ENCODE measurements at places on chromosomes 3 and 15. TPM values are rescaled to one million over a fixed set of nuclear protein-coding genes. Genes with fewer than 3 reads are reported as not detected.
A peak's percentile ranks its signal among the peaks of the same experiment; 100 is the strongest.

KCNH8 gene
- not detected for total RNA-seq

ADIPOQ gene
- total RNA-seq = not detected

SHF gene
- total RNA-seq = 16.1 TPM

TRIM42 gene
- not detected for total RNA-seq

MEIS2 gene
- not detected for total RNA-seq

ARHGAP31 gene
- total RNA-seq = 11.0 TPM

PLA2G4E gene
- not detected for total RNA-seq

FBXW12 gene
- 0.14 TPM for total RNA-seq

KLHDC8B gene
- 1.5 TPM for total RNA-seq

GRCh38 chr3:4343258-4343657, 40.1 kb downstream of the SETMAR start:
- no peak overlapping the region for H3K27ac ChIP-seq
- no peak overlapping the region for H3K4me3 ChIP-seq
- H3K4me1 ChIP-seq = peaks cover 5% of the 10 kb centered on the region

DNA sequence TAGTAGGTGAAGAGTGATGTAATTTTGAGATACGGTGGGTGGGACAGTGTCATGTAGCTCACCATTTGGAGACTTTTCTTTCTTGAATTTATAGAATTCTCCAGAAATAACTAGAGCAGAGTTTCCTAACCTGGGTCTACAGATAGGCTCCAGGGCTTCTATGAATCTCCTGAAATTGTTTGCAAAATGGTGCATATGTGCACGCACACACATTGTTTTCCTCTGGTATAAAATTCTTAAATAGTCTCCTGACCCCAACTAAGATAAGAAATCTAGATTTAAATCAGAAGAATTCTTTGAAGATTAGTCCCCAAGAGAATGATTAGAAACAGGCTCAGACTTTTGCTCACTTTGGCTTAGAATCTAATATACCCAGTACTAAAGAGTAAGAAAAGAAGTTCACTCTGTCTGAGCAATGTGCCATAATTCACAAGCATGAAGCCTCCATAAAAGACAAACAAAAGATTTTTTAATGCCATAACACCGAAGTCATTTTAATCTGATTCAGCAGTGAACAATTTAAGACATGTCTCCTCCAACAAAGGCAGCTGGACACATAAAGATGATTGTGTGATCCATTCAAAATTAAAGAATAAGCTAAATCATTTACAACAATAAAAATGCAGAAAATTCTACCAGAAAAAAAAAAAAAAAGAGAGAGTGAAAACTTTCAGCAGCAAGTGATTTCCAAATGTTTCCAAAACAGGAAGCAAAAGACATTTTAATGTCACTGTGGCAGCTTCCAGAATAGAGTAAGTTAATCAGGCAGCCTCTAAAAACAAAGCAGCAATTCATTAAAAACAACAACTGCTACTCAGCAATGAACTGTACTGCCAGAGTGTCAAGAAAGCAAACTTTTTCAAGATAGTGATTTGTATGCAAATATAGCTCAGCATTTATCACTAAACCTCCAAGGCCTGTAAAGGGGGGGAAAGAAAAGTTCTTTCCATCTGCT, 975.5 kb upstream of the CFAP20DC start:
- peak overlapping the region; percentile 54 for H3K4me3 ChIP-seq
- H3K27me3 ChIP-seq = no peaks in the 10 kb centered on the region
- peak overlapping the region; percentile 75 for H3K27ac ChIP-seq
- no peak for DNase-seq
- H3K4me1 ChIP-seq = peaks cover 57% of the 10 kb centered on the region
- H3K36me3 ChIP-seq = peaks cover 39% of the 10 kb centered on the region

DNA sequence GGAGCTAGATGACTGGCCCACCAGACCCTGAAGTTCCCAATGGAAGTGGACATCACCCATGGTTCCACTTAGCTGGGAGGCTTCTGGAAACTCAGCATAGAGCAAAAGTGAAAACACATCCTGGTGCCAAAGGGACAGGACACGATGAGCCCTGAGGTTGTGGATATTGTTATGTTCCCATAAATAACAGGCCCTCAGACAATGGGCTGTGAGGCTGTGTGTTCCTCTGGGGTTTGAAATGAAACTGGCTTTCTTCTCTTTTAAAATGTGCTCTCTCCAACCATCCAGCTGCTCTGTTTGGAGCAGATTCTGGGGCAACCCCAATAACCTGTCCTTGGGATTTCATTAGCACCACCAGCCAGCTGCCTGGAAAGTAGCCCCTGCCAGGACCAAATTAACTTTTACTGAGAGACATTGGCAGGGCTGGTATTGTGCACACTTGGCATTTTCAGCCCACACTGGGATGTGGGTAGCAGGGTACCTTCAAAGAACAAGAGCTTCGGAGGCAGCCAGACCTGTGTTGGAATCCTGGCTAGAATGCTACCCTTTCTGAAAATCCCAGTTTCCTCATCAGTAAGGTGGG, 97.5 kb downstream of the DNAJB8 start:
- no peaks in the 10 kb centered on the region for H3K36me3 ChIP-seq
- peaks cover 7% of the 10 kb centered on the region for H3K4me1 ChIP-seq
- H3K27ac ChIP-seq = no peak overlapping the region
- no peak for DNase-seq

DNA sequence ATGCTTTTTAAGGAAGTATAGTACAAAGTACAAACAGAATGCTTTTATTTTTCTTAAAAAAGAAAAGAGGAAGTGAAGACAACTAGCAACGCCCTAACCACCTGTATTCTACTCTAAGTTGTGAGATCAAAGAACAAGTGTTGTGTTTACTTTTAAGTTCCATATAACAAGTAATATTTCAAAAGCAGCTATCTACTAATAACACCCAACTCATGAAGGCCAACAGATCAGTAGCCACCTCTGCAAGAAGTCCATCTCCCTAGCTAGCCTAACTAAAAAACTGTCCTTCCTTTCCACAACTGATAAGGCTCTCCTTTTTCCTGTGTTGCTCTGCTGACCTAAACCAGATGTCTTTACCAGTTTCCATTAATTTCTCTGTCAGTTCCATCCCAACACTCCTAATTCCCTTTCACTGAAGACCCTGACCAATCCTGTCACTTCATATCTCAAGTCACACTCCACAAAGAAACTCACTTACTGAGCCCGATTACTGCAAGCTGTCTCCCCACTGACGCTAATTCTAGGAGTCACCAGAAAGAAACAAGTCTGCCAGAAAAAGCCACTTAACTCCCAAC, 26.9 kb downstream of the PHC3 start:
- peaks cover 41% of the 10 kb centered on the region for H3K36me3 ChIP-seq
- H3K27me3 ChIP-seq = no peaks in the 10 kb centered on the region
- peaks cover 30% of the 10 kb centered on the region for H3K4me1 ChIP-seq
- H3K27ac ChIP-seq = peak overlapping the region; percentile 75
- peak overlapping the region; percentile 66 for H3K4me3 ChIP-seq

DNA sequence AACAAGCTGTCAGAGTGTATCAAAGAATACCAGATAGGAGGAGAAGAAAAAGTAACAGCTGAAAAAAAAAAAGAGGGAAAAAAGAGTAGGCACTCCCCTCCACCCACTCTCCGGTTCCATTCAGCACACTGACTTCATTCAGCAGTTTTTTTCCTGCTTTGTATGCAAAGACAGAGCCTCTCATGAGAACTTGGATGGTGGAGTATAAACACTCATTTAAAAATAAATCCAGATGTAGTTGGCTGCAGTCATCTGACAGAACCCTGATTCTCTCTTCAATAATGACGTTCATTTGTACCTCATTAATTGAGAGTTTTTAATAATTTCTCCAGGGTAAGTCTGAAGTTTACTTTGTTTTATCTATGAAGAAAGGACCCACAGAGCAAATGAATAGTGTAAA, 81.0 kb downstream of the TMEM108 start:
- no peaks in the 10 kb centered on the region for H3K36me3 ChIP-seq
- DNase-seq = no peak
- no peak overlapping the region for H3K4me3 ChIP-seq
- H3K27ac ChIP-seq = no peak overlapping the region
- H3K4me1 ChIP-seq = no peaks in the 10 kb centered on the region

GRCh38 chr3:56725175-56725574, 42.1 kb upstream of the TASOR start:
- peaks cover 52% of the 10 kb centered on the region for H3K4me1 ChIP-seq
- H3K27me3 ChIP-seq = no peaks in the 10 kb centered on the region
- peak overlapping the region; percentile 79 for H3K27ac ChIP-seq
- H3K36me3 ChIP-seq = peaks cover 72% of the 10 kb centered on the region
- peak overlapping the region; percentile 79 for H3K4me3 ChIP-seq

- H3K4me3 ChIP-seq = no peak overlapping the region
- no peaks in the 10 kb centered on the region for H3K4me1 ChIP-seq
- no peak for DNase-seq
- no peaks in the 10 kb centered on the region for H3K36me3 ChIP-seq
Observed at GRCh38 chr3:73813291-73813690, 188.6 kb upstream of the PDZRN3 start.

GRCh38 chr15:47803767-47804166, 86.5 kb downstream of the SEMA6D start:
- no peaks in the 10 kb centered on the region for H3K36me3 ChIP-seq
- no peak overlapping the region for H3K4me3 ChIP-seq

GRCh38 chr15:88612186-88612796, 8.8 kb upstream of the AEN start:
- H3K27me3 ChIP-seq = peaks cover 53% of the 10 kb centered on the region
- peaks cover 3% of the 10 kb centered on the region for H3K4me1 ChIP-seq
- H3K27ac ChIP-seq = no peak overlapping the region
- no peak overlapping the region for H3K4me3 ChIP-seq
- DNase-seq = no peak

- H3K27ac ChIP-seq = no peak overlapping the region
- H3K36me3 ChIP-seq = peaks cover 2% of the 10 kb centered on the region
- DNase-seq = peak; percentile 92
- H3K4me1 ChIP-seq = peaks cover 20% of the 10 kb centered on the region
- no peaks in the 10 kb centered on the region for H3K27me3 ChIP-seq
Observed at GRCh38 chr15:77496715-77497109, 76.0 kb downstream of the HMG20A start.

DNA sequence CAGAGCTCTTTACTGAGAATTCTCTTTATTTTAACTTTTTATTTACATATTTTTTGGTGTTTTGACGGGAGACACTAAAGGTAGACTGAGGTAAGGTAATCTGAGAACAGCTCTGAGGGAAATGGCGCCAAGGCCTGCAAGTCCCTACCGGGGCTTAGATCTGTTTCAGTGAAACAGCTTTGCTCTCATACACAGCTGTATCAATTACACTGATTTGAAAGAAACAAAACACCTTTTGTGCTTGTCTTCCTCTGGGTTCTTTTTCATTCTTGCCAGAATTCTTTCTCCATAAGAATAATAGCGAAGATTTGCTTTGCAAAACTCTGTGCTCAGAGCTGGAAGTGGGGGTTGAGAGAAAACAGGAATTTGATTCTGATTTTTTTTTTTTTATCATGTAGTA, 79.5 kb upstream of the PEX5L start:
- no peak overlapping the region for H3K27ac ChIP-seq
- peak; percentile 6 for DNase-seq
- H3K27me3 ChIP-seq = no peaks in the 10 kb centered on the region
- no peaks in the 10 kb centered on the region for H3K4me1 ChIP-seq
- no peak overlapping the region for H3K4me3 ChIP-seq

GRCh38 chr3:12356175-12356574, 67.3 kb downstream of the PPARG start:
- no peaks in the 10 kb centered on the region for H3K4me1 ChIP-seq
- no peaks in the 10 kb centered on the region for H3K36me3 ChIP-seq
- H3K27me3 ChIP-seq = peaks cover 13% of the 10 kb centered on the region
- H3K4me3 ChIP-seq = no peak overlapping the region
- no peak overlapping the region for H3K27ac ChIP-seq
- no peak for DNase-seq

DNA sequence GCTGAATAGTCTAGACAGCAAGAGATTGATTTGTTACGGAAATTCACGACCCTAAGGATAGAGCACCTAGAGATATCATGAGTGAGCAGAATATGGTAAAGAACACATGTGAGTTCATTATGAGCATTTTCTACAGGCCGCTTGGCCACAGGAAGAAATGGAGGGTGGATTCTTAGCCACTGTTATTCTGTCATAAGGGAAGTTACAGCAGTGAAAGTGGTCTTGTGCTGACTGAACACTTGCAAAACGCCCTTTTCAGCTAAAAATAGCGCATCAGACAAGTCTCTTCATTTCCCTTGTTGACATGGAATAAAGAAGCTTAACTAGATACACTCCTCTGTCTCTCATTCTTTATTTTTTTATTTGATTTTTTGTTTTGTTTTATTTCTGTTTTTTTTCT, 19.8 kb downstream of the DGKG start:
- no peak for DNase-seq
- peaks cover 9% of the 10 kb centered on the region for H3K27me3 ChIP-seq
- H3K27ac ChIP-seq = no peak overlapping the region
- peaks cover 2% of the 10 kb centered on the region for H3K4me1 ChIP-seq

DNA sequence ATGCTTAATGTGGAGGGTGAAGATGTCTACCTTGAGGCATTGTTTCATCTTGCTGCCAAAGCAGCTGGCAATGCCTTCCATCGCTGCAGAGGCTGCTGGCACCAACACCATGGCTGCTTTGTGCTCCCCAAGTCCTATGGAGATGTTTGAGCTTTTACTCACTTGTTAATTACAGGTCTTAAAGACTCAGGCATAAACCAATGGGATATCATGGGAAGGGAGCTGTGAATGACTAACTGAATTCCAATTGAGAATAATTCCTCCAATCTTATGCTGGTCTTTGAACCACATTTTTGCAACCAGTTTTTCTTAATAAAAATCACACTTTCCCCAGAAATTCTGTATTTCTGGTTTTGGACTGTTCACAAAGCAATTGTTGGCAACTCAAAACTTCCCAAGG, 762.0 kb downstream of the GBE1 start:
- no peak overlapping the region for H3K27ac ChIP-seq
- no peaks in the 10 kb centered on the region for H3K27me3 ChIP-seq
- no peaks in the 10 kb centered on the region for H3K36me3 ChIP-seq
- no peaks in the 10 kb centered on the region for H3K4me1 ChIP-seq
- DNase-seq = no peak

DNA sequence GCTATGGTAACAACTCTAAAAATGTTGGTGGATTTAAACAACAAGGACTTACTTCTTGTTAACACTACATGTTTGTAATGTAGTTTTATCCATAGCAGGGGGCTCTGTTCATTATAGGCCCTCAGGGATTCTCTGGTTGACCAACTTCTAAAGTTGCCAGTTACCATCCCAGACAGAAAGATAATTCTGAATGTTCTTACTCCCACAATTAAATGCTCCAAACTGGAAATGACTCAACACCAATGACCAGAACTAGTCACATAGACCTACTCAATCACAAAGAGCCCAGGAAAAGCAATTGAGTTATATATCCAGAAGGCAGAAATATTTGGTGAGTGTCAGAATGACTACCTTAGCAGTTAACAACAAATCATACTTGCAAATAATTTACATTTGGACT, 199.3 kb upstream of the UMPS start:
- no peak overlapping the region for H3K4me3 ChIP-seq
- H3K27ac ChIP-seq = no peak overlapping the region
- no peaks in the 10 kb centered on the region for H3K36me3 ChIP-seq
- H3K27me3 ChIP-seq = peaks cover 29% of the 10 kb centered on the region
- H3K4me1 ChIP-seq = no peaks in the 10 kb centered on the region
